Stimulated activated CD8-positive, alpha-beta memory T cell treated with anti-CD3 and anti-CD28 coated beads, Interleukin-4, amount 100 ng/mL, for 1 hour (primary cell): ENCODE measurements at places on chromosomes 12 and 14.

DNA sequence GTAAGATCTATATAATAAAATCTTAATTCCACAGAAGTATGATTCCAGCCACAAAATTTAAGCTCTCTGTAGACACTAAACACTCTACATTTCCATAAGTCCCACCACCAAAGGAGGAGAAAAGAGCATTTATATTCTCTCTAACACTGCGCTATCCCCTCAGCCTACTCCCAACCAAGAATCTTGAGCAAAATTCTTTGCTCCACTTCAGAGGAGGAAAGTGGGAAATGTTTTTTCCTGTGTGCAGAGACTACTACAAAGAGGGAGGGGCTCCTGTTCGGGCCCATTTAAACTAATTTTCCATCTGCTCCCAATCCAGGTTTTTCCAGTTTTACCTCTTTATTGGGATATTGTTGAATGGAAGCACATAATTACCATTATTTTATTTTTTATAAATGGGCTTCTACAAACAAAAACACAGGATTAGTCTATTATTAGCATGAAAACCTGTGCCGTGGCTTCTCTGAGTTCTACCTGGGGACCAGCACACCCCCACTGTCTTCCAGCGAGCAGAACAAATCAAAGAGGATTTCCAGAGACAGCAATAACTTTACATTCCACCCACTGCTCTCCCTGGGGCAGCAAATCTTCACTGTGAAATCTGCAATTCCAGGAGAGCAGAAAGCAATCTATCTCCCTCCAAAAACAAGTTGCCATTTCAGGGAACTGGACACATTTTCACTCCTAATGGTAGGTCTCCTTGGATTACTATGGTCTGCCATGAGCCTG is 174.0 kb downstream of the DAD1 start:
- no peak for DNase-seq

DNA sequence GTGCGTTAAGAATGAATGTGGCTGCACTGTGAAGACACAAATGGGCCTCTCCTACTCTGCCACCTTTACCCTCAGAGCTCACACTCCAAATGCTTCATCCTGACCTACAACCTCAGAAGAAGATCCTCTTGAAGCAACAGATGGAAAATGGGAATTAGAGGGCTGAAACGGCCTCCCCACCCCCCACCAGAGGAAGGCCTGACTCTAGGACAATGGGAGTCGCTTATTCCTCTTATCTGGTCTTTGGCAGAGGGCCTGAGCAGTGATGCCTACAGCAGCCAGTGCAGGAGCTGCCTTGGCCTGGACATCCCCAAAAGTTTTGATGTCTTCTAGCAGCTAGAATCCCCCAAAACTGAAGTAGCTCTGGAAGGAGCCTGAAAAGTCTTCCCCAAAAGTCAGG is 29.2 kb downstream of the BTBD7 start:
- DNase-seq: no peak

DNA sequence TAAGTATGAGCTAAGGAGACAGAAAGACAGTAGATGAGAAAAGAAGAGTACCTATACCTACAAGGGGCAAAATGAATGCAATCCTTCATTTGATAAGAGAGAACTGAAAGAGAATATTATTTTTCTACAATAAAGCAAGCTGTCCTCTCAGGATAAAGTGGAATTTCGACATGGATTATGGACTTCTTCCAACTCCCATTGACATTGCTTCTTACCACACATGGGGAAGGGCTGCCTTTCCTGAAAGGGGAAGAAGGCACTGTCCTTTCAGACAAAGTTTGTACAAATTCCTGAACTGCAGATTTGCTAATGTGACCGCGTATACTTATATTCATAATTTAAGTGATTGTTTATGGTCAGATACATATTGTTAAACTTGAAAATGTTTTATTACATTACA is 4.3 kb upstream of the HEBP1 start:
- DNase-seq: no peak

- DNase-seq: no peak
Measured at GRCh38 chr12:110697236-110697635, 8.3 kb upstream of the HVCN1 start.

DNA sequence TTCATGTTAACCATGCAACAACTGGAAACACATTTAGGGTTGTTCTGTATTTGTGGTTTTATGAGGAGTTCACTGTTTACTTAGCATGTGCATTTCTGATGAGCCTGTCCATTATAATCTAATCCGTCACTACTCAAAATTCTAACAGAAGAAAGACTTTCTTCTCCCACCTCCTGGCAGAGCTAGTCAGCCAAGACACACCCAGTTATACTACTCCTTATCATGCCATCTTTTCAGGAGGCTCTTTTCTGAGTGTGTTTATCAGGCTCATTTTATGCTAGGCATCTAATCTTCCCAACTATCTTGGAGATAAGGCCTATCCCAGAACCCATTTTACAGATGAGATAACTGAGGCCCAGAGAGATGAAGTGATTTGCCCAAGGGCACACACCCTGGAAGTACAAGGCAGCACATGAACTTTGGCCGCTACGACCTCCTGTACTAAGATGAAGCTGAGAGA is 10.4 kb upstream of the MED13L start:
- no peak for DNase-seq

GRCh38 chr12:27524494-27524835 is 459 bp downstream of the PPFIBP1 start:
- no peak for DNase-seq

GRCh38 chr12:89848732-89849131 is 140.1 kb upstream of the ATP2B1 start:
- no peak for DNase-seq

DNA sequence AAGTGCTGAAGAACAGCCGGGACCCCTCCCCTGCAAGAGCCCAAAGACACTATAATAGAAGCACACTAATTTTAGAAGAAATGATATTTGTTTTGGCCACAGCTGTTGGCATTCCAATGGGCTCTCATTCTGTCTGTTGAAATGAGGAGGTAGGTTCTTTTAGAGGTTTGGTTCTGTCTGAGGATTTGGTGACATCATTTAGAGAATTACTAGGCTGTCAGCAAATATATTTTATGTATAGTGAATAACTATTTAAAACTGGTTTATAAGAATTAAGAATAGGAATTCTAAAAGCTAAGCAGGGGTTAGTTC is 200.7 kb upstream of the SLC38A2 start:
- DNase-seq: no peak

- DNase-seq: no peak
Measured at GRCh38 chr12:16939871-16940306, 333.9 kb upstream of the LMO3 start.

- no peak for DNase-seq
Measured at GRCh38 chr12:91423693-91424050, 241.1 kb upstream of the DCN start.

DNA sequence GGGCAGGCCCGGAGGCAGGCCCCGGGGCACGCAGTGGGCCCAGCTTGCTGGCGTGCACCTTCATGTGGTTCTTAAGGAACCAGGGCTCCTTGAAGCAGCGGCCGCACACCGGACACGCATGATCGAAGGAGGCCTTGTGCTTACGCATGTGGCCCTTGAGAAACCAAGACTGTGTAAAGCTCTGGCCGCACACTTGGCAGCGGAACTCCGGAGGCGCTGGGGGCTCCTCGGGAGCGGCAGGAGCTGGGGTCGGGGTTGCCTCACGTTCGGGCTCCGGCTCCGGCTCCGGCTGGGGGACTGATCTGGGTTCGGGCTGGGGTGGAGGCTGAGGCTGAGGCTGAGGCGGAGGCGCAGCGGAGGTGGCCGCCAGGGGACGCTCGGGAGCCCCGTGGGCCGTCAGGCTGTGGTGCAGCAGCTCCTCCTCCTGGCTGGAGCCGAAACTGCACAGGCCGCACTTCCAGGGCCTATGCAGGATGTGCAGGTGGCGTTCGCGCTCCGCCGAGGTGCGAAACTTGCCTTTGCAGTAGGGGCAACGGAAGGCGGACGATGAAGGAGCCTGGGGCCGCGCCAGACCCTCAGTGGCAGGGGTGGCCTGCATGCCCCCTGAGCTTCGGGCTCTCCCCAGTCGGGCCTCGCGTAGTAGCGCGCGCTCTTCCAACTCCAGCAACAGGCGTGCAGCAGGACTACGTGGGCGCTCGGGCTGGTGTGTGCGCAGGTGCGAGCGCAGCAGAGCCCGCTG is 6.0 kb downstream of the ZNF219 start:
- DNase-seq: peak; percentile 83

DNA sequence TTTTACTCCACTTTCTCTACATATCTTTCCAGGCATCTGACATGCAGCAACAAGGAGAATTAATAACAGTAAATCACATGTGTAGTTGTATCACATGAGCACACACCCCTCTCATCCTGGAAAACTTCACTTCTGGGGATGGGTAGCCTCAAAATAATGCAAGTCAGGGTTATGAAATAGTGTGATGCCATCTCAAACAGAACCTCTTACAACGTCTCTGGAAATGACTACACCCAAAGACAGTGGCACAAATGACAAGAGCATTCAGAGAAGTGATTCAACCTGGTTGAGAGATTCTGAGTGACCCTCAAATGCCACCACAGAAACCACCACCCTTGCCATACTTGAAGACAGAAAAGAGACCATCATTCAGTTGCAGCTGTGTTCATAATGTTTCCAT is 2.8 kb downstream of the DIO2 start:
- no peak for DNase-seq

DNA sequence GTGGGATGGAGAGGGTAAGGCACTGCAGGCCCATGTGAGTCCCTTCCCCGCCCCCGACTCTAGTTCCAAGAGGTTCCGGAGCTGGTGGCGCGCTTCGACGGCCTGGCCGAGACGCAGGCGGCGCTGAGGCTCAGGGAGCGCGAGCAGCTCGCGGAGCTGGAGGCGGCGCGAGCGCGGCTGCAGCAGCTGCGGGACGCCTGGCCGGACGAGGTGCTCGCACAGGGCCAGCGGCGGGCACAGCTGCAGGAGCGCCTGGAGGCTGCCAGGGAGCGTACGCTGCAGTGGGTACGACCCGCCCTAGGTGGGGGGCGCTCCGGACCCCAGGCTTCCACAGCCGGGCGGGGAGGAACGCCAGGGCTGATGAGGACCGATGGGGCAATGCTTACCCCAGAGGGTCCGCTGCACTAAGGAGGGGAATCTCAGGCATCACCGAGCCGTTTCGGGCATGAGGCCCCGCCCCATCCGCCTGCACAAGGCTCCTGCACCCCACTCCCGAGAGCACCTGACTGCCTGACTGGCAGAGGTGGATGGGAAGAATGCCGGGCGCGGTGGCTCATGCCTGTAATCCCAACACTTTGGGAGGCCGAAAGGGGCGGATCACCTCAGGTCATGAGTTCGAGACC is 4.9 kb downstream of the CFAP73 start:
- no peak for DNase-seq

DNA sequence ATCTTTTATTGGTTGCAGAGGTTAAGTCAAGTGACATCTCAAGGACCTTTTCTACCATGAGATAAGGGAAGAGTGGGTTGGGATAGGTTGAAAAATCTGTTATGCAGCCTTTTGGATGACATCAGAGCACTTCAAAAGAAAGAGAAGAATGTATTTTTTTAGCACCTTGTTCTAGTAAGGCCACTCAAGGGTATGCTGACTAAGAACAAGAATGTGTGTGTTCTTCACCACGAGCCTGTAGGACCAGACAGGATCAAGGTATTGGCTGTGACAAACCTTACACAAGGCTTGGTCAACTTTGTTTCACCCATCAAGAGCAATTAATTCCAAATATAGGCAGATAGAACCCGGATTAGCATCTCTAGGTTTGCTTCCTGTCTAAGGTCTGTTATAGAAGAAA is 142.5 kb downstream of the SAMD4A start:
- DNase-seq: no peak

GRCh38 chr12:10753059-10753458 is 29.9 kb upstream of the YBX3 start:
- DNase-seq: no peak

- no peak for DNase-seq
Measured at GRCh38 chr14:28130610-28131284, 635.8 kb upstream of the FOXG1 start.

- DNase-seq: no peak
Measured at GRCh38 chr14:42323426-42323825, 716.8 kb downstream of the LRFN5 start.

DNA sequence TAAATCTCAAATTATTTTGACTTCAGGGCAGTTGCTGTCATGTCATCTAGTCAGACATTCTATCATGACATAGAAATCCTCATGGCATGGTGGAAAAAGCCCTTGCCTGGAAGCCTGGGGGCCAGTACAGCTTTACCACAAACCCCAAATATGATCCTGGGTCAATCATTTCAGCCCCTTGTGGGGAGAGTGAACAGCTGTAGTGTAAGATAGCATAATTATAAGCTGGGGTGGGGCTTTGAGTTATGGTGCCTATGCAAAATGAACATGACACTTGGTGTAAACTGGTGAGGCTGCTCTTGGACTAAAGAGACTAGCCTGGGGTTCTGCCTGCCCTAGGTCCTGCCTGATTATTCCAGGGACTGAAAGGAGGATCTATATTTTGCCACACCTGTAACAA is 207.7 kb upstream of the DDHD1 start:
- no peak for DNase-seq

DNA sequence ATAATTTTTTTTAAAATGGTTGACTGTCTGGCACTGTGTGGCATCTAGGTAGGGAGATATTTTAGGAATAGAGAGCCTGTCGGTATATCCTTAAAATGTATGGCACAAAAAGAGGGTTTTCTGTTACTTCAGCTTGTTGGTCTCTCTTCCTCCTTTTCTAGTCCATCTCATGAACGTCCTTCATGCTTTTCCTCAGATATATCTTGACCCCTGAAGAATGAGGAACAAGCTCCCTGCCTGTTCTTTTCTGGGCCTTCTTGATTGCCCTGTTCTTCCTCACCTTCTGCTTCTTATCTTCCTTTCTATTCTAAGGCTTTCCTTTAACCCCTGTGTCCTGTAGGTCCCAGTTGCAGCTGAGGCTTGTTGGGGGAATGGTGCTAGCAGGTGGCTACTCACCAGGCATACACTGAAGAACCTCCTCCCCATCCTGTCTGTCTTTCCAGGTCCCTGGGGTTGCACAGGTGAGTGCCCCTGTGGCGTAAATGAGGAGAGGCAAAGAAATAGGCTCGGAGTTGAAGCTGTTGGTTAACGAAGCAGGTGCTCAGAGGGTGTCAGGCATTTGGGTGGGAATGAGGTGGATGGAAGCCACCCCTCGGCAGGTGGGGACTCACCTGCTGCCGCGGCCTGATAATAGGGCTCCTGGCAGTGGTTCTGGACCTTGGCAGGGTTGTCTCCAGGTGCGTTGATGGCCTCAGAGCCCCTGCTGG is 7.2 kb upstream of the C1R start:
- DNase-seq: no peak

GRCh38 chr12:92030618-92031017 is 115.0 kb downstream of the BTG1 start:
- DNase-seq: peak; percentile 35

DNA sequence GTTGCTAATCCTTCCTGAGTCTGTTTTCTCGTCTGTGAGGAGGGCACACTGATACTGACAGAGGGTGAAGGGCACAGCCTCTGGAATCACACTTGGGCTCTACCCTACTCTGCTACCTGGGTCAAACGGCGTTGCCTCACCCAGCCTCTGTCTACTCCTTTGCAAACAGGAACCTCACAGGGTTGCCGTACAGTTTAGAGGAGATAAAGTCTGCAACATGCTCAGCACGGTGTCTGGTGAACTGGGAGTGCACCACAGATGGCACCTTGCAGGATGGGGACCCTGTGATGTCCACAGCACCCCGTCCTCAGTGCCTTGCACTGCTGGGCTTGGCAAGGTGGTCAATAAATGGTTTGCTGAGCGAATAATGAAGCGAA is 38.3 kb downstream of the TESC start:
- no peak for DNase-seq

- no peak for DNase-seq
Measured at GRCh38 chr14:68710776-68711175, 82.1 kb downstream of the ZFP36L1 start.
